NCI-H2081 (cell line): ENCODE measurements at places on chromosomes 4 and X.
A peak's percentile ranks its signal among the peaks of the same experiment; 100 is the strongest.

GRCh38 chrX:10296576-10296975, 139.8 kb downstream of the CLCN4 start:
- DNase-seq, result no peak

GRCh38 chr4:121794505-121795188, 6.5 kb upstream of the EXOSC9 start:
- no peak for DNase-seq

GRCh38 chr4:150010525-150011126, 67.6 kb upstream of the DCLK2 start:
- DNase-seq, result peak; percentile 66

GRCh38 chr4:33184657-33185290, 2464.6 kb downstream of the PCDH7 start:
- no peak for DNase-seq

GRCh38 chr4:28007693-28008092, 1147.1 kb downstream of the STIM2 start:
- no peak for DNase-seq

- DNase-seq, result no peak
These were observed 30.8 kb downstream of the ADRA2C start for GRCh38 chr4:3796960-3797359.

DNA sequence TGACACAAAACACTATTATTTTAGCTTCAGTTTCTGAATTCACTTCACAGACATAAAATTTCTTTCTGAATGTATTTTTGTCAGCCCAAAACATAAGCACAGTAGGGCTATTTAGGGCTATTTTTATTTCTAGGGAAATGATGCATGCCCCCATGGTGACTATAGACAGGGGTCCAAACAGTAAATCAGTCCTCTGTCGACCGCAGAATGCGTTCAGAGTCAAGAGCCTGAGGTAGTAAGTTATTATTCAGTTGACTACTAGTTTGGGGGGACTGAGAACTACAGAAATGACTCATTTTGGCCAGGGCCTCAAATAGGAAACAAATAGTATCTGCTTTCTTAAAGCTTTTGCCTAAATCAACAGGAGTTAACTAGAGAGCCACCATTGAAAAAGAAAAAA, 414.4 kb downstream of the AFF2 start:
- no peak for DNase-seq

DNA sequence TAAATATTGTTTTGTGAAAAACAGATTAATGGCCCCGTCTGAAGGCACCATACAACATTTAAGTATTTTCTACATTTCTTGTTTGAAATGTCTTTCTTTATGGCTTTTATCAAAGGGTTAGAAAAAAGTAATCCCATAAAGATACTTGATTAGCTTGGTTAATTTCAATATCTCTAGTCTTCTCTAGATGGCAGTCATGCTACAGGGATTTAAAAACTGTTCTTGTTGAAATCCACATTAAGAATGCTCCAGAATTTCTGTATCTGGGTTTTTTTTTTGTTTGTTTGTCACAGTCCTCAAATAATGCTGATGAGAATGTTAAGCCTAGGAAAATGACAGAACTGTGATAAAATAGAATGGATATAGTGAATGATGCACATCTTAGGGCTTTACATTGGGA, 109.0 kb upstream of the AADAT start:
- DNase-seq, result no peak

DNA sequence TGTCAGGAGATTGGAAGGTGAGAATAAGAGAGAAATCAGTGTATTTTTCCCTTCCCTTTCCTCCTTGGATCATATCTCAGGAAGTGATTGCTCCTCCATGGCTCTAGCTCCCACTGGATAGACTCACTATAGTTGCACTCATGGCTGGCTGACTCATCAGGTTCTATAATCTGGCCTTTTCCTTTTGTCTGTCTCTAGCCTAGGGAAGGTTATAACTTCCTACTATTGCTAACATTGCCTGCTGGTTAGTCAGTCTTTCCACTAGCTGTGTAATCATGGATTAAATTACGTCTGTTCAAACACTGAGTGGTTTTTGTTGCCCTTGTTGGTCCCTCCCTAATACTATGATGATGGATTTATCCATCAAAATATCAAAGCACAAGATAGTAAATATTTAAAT, 195.5 kb upstream of the VEGFC start:
- peak; percentile 65 for DNase-seq

DNA sequence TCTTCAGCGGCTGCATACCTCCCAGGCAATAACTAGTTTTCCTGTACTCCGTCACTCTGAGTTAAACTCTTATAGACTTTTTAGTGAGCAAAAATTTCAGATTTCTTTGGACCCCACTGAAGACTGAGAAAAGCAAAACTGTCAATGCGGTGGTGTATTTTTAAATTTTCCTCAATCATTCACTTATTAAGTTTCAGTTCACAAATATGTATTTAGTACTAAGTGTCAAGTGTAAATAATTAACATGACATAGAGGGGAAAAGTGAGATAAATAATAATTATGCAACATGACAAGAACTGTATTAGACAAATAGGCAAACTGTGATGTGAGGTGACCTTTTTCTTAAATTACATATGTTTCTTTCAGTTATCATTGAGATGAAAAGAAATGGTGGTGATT, 124.4 kb downstream of the NAF1 start:
- no peak for DNase-seq

DNA sequence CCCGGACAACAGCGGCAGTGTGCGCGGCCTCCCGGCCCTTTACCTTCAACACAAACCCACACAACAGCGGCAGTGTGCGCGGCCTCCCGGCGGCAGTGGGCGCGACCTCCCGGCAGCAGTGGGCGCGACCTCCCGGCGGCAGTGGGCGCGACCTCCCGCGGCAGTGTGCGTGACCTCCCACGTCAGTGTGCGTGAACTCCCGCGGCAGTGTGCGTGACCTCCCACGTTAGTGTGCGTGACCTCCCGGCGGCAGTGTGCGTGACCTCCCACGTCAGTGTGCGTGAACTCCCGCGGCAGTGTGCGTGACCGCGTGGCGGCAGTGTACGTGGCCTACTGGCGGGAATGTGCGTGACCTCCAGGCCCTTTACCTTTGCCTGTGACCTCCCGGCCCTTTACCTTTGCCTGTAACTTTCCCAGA, 576.6 kb upstream of the FRG1 start:
- no peak for DNase-seq

DNA sequence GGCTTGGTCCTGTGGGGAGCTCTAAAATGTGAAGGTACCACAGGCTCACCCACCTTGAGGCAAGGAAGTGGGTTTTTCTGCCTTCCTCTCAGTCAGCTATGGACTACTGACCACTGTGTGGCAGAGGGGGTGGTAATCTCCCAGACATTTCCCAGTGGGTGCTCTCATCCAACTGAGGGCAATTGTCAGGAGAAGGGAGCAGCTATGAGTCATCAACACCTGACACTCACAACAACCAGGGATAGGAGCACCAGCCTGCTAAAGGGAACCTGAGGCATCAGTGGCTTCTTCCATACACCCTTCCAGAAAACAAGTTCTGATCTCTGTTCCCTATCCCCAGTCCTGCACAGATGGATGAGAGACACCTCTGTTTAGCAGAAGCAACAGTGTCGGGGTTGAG, 468.8 kb downstream of the BCOR start:
- no peak for DNase-seq

GRCh38 chr4:86579941-86580340, 14.2 kb upstream of the PTPN13 start:
- no peak for DNase-seq

- no peak for DNase-seq
These were observed 245.0 kb upstream of the IGFBP7 start for GRCh38 chr4:57355101-57355665.

- DNase-seq, result no peak
These were observed 549.0 kb upstream of the MAGEB2 start for GRCh38 chrX:29666366-29666765.

GRCh38 chr4:139686130-139686529, 20.5 kb downstream of the MGST2 start:
- no peak for DNase-seq

DNA sequence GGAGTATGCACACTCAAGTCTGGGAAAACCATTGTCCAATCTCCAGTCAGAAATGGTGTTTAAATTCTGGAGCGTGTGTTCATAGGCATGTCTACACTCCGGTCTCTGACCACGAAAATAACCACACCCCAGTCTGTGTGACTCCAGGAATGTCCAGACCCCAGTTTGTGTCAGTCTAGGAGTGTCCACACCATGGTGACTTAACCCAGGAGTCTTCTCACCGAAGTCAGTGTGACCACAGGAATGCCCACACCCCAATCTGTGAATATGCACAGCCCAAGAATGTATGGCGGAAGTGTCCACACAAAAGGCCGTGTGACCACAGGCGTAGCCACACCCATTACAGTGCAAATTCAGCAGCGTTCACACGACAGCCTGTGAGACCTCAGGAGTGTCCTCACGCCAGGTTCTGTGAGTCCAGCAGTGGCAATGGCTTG, 11.4 kb downstream of the FTSJ1 start:
- DNase-seq, result no peak

DNA sequence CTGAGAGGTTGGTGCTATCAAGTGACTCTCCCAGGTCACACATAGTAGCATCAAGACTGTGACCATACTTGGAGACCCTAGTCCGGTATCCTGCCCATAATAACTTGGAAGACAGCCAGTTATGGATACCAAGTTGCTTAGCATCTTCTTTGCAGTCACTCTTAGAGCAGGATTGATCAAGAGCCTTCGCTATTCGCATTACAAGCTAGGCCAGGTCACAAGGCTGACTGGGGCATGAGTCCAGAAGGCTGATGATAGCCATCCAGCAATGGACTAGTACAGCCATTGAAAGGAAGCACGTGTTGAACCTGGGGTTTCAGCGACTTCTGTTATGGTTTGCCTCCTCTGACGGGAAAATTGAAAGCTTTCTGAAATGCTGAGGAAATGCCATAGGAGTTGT, 157.6 kb downstream of the POLA1 start:
- no peak for DNase-seq

GRCh38 chr4:155692361-155692760, 25.7 kb downstream of the GUCY1A1 start:
- no peak for DNase-seq

DNA sequence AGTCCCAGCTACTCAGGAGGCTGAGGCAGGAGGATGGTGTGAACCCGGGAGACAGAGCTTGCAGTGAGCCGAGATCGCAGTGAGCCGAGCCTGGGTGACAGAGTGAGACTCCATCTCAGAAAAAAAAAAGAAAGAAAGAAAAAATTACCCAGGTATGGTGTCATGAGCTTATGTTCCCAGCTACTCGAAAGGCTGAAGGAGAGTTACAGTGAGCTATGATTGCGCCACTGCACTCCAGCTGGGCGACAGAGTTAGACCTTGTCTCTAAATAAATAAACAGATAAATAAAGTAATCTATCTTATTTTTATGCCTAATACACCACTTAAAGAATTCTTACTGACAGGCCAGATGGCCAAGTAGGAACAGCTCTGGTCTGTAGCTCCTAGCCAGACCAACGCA, 73.0 kb downstream of the SLC39A8 start:
- DNase-seq, result no peak

- no peak for DNase-seq
These were observed 134.9 kb upstream of the GRIA3 start for GRCh38 chrX:123049071-123049625.

DNA sequence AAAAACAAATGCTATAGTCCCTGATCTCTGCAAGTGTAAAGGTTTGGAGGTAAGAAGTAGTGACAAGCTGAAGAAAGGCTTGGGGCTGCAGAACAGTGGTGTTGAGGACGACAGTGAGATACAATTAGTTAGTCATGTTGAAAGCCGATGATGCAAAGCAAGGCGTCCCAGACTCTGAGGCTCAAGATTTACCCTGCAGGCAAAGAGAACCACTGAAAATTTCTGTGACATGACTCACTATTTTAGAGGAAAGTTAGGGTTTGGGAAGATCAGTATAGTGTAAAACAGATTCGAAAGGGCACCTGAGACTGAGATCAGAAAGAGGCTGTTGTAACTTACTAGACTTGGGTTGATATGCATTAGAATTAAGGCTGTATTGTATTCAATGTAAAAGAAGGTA, 281.3 kb upstream of the FTHL17 start:
- no peak for DNase-seq

DNA sequence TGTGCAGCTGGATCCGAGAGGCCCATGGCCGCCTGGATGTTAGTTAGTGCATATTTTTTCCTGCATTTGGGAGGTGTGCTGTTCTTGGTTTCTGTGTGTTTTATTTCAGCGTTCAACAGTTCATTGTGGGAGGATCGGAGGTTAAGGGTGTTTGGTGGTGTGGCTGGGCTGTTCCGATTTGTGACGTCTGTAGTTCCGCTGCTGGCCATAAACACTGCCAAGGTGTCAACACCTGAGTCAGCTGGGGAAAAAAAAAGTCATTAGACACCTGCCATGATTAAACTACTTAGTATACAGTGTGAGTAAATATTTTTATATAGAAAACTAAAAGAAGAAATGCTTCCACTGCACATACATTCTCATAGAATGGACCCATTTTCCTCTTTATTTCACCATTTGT, 200.2 kb downstream of the APBB2 start:
- DNase-seq, result peak; percentile 22

- DNase-seq, result no peak
These were observed 101.0 kb upstream of the TLR2 start for GRCh38 chr4:153582954-153583702.

DNA sequence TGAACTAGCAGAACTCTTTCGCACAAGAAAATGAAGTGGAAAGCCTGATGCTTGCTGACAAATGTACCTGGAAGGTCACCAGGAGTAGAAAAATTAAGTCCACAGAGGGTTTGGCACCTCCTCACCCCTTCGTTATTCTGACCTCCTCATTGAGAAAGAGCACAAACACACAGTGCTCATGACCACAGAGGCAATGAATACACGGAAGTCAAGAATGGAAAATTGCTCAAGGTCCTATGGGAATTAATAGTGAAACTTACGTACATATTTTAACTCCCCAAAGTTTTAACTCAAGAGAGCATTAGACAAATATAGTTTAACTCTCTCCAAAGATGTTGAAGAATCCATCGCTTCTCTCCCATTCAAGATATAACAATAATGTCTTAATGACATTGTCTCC, 83.6 kb upstream of the CAMK2D start:
- no peak for DNase-seq

DNA sequence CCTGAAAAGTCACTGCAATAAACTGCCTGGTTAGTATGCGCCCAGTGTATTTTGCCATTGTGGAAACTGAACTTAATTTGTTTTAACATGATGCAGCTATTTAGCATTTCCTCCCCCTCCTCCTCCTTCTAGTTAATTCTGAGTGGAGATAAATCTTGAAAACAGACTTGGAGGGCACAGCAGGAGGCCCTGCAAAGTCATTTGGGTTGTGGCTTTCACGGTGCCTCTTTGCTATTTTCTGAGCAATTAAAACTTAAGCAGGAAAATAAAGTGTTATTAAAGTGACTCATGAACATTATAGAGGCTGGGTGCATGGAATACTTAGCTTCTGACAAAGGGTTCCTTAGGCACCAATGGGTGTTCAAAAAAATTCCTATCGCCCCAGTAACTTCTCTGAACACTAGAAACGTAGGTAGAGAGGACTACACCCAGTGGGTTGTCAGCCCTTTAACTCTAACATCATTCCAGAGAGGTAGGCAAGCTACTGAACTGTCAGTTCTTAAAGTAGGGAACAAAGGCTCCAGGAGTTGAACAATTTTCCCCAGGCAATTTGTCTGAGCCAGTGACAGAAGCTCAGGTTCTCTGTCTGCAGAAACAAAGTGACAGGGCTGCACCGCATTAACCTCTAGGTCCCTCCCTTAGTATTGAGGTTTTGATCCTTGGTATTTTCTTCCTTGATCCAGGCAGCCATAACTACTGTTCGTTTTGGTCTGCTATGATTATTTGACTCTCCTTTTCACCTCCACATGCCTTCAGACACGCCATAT, 158.3 kb upstream of the KIT start:
- DNase-seq, result no peak

- DNase-seq, result no peak
These were observed 16.9 kb upstream of the PHEX start for GRCh38 chrX:22015139-22015750.

- DNase-seq, result no peak
These were observed 18.6 kb upstream of the ARSJ start for GRCh38 chr4:113998079-113998478.
